ENCODE measurements at places on chromosomes 16 and 17.

- no peak for DNase-seq
These were observed 178.1 kb upstream of the CCL2 start for GRCh38 chr17:34076743-34077631.

- DNase-seq: no peak
These were observed 9.2 kb downstream of the RAB40C start for GRCh38 chr16:598823-599739.

DNA sequence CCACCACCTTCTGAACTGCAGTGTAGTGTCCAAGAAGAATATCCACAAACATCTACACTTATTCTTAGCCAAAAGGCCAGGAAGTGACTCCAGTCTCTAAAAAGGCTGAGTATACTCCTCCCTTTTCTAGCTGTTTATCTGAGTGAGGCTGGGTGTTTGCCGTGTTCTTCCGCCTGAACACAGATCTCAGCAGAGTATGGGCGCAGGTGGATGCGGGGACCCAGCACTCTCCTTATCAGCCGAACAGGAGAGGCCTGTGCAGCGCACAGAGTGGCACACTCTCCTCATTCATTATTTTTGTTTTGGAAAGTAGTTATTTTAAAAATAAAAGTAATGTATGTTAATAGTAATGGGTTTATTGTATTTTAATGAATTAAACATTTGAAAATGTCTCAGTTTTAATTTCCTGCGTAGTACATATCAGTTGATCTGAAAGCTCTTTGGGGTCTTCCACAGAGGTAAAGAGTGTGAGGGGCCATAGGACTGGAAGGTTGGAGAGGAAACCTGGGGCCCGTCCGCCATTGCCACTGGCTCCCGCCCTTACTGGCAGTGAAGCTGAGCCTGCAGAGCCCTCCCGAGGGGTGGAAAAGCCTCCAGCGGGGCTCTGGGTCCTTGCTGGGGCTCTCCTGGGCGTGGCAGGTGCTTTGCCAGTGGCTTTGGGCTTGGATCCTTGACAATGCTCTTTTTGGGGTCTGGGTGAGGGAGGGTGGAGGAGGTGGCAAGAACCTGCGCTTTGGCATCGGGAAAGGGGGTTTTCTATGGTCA is 53.8 kb downstream of the PDPK1 start:
- DNase-seq: peak; percentile 15

DNA sequence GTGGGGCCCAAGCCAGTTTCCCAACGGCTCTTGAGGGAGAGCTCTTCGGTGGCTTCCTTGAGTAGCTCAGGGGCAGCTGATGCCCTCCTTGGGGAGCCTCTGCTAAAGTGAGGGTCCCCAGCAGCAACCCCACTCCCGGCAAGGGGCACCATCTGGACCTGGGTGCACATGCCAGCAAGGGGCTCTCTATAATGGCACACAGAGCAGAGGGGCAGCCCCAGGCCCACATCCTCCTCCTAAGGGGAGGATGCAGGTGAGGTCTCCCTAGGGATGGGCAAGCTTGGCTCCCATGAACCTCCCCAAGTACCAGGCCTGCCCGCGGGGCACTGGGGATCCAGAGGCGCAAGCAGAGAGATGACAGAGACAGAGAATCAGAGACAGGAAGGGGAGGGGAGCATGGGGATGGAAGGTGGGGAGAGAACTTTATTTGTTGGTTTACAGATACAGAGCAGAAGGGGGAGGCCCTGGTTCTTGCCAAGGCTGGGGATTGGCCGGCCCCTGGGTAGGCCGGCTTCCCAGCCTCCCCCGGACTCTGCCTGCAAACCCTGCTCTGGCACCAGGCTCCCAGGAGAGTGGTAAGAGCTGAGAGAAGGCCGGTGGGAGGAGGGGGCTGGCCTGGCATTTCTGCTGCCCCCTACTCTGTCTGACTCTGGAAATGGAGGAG is 61.4 kb downstream of the SRCIN1 start:
- DNase-seq: no peak

DNA sequence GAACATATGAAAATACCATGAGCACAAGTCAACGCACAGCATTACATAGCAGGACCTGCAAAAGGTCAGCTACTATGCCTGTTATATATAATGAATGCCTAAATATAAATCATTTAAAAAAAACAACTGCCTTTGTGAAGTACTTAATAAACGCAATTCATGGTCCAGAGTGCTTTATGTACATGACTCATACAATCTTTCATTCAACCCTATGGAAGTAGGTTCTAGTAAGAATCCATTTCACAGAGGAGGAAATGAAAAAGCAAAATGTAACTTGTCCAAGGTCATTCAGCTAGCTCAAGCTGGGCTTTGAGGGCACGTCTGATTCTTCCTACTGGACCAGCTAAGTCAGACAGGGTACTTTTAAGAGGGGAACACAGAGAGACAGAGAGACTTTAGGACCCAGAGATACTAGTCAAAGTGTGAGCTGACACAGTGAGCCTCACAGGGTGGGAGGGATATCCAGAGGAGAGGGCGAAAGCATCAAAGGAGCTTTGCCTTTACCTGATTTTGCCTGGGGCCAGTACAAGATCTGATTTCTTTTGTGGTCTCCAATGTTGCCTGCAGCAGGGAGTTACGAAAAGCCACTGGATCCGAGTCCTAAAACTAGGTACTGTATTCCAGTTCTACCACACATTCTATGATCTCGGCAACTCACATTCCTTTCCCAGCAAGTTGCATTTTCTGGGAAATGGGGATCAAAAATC is 83.4 kb upstream of the ZFHX3 start:
- no peak for DNase-seq

DNA sequence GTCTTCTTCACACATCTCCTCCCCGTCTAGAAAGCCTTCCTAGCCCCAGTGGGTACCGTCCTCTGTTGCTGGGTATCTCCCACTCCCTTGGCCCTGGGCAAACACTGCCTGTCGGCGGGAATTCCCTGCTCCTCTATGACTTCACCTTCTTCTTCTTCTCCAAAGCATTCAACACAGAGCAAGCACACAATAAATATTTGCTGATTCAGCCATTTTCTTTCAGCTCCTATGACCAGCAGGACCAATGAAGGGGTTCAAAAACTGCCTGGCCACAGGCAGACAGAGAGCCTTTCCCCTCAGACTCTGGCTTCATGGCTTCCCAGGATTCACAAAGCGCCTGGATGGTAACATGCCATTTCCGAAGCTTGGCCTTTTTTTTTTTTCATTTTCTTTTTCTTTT is 53.2 kb upstream of the ADCY9 start:
- DNase-seq: no peak

DNA sequence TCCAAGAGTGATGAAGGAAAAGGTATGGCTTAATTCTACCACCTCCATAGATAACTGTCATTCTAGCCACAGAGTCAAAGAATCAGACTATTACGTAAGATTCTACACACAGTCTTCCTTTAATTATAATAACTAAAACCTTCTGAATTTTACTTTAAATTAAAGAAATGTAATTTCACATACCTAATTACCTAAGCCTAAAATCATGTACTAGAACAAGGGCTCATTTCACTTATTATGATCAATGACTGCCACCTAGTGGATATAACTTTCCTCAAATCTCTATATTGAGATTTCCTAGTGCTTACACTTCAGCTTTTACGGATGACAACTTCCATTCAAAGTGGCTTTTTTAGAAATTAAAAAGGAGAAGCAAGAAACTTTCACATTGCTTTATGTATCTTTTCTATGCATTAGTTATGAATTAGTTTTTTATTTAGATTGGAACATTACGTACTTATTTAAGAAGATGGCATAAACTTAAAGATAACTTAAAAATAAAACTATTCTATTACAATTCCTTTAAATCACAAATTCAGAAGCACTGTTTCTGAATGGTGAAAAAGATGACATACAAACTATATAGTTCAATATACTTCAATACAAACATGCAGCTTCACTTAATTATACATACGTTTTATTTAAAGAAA is 18.2 kb upstream of the ABCA10 start:
- DNase-seq: no peak

DNA sequence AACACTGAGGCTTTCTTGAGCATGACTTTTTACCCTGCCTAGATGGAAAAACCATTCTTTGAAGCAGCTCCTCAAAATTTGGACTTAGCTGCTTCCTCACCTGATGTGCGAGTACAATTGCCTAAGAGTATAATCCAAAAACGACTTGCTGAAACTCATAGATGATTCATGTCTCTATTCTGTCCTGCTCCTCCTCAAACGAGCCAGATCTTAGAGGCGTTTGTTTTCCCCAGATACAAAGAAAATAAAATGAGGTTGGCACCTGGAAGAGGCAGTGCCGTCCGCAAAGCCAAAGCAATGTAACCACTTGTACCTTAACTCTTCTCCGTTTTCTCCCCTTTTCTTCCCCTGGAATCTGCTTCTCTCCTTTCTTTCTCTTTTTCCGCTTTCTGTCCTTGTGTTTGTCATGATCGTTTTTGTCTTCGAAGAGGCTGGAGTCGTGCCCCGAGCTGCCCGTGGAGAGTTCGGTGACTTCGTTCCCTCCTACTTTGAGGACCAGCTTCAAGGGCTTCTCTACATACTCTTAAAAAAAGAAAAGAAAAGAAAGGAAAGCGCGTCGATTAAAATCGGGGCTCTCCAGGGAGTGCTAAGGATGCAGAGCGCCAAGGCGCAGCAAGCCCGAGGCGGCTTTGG is 895 bp downstream of the BRD7 start:
- no peak for DNase-seq

- DNase-seq: no peak
These were observed at the start of gene KRTAP17-1 for GRCh38 chr17:41315204-41315794. KRTAP17-1 (minus strand) TSS chr17:41315710; CDS start chr17:41315650, 60 bp downstream.

- no peak for DNase-seq
These were observed 216.7 kb downstream of the C16orf78 start for GRCh38 chr16:49590166-49590871.

DNA sequence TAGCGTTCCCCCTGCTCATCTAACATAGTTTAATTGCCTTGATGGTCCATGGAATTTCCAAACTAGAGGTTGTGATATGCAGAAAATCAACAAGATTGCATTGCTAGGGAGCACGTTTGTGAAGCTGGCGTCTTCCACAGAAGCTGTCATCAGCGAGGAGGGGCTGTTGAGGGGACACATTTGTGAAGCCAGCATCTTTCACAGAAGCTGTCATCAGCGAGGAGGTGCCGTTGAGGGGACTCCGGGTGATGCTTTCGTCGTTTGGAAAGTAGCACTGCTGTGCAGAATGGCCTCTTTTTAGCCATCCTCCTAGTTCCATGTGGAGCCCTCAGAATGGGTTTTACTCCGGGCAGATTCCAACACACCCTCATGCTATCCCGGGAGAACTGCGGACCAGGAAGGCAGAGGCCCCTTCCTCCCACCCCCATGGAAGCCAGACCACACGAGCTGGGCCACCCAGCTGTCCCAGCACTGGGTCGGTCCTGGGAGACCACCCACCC is 119.6 kb upstream of the CHMP6 start:
- peak; percentile 35 for DNase-seq
